ENCODE measurements at places on chromosomes 3 and 15.
A peak's percentile ranks its signal among the peaks of the same experiment; 100 is the strongest.

- DNase-seq = no peak
Observed at GRCh38 chr15:43893956-43894355, 67.2 kb downstream of the WDR76 start.

DNA sequence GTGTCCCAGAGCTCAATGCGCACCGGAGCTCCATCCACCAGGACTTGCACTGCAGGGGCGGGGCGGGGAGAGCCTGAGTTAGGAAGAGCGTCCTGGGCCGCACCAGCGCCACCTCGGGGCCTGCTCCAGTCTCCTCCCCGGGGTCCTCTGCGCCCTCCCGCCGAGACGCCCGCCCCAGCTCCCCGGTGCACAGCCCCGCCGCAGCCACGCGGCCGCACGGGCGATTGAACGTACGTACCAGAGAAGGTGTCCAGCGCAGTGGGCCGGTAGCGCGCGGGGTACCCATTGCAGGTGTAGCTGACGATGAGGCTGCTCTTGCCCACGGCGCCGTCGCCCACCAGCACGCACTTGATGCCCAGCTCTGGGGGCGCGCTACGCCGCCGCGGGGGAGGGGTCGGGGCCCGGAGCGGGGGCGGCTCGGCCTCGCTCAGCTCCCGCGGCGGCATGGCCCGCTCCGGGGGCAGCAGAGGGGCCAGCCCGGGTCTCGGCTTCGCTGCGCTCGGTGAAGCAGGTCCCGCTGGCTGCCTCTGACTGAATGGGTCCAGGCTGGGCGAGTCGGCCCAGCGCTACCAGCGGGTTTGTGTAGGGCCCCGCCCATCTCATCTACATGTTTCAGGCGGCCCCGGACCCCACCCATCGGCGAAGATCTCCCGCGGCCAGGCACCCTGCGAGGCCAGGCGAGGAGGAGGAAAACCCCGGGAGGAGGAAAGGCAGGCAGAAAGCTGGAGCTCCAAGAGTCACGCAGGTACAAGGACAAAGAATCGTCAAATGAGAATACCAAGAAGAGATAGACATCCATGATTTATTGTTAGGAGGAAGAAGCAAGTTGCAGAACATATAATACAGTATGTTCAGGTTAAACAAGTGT is at the start of gene RHOV:
Gene RHOV (minus strand): TSS at position 541 of the 868 bp plus-strand sequence. CDS start 95 bp downstream, at position 446.
- no peak for DNase-seq

DNA sequence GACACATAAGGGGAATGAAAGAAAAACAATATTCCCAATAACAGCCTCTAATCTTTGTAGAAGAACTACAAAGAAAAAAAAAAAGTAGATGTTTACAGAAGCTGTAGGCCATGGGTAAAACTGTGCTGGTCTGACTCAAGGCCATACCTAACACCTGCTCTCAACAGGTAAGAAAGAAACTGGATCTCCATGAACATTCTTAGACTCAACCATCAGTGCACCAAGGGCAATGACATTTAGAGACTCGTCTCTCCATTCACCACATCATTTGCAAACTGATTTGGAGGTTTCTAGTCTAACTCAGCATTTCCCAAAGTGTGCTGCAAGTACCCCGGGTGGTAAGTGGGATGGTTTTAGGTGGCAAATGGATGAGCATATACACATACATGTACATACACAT is 164.2 kb downstream of the FOXP1 start:
- no peak for DNase-seq

- DNase-seq = no peak
Observed at GRCh38 chr15:50628421-50628820, 58.2 kb downstream of the TRPM7 start.

DNA sequence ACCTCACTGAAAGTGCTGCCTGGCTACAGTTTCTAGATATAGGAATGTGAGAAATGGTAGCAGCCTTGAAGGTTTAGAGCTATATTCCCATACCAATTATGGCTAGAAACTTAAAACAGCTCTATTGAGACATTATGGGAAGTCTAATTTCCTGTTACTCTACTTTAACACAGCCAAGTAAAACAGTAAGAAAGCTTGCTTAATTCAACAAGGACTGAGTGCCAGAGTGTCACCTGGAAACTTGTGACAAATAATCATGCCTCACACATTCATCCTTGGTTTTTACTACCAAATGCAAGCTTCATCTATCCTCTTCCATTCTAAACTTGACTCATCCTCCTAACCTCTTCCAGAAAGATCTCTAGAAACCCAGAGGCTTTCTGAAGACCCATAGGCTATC is 41.7 kb downstream of the UBE3A start:
- DNase-seq = no peak

- no peak for DNase-seq
Observed at GRCh38 chr3:38051131-38051530, 12.1 kb downstream of the DLEC1 start.

- DNase-seq = peak; percentile 56
Observed at GRCh38 chr15:58044551-58044950, 21.0 kb downstream of the ALDH1A2 start.
